ENCODE measurements at places on chromosomes 1 and 21.

DNA sequence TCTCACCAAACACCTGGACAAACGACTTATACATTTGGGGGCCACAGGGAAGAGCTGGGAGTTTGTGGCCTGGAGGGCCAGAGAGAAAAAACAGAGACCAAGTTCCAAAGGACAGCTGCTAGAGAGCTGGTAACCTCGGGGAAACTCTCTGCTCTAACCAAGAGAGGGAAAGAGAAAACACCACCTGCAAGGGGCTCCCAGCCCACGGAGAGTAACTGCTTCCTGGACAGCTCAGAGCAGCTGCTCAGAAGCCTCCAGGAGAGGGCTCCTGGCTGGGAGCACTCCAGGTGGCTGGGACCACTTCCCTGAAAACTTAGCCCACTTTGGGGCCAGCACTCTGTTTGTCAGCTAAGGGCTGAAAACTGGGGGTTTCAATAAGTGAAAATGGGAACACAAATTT is 154.8 kb upstream of the GRIK3 start:
- no peak for DNase-seq

DNA sequence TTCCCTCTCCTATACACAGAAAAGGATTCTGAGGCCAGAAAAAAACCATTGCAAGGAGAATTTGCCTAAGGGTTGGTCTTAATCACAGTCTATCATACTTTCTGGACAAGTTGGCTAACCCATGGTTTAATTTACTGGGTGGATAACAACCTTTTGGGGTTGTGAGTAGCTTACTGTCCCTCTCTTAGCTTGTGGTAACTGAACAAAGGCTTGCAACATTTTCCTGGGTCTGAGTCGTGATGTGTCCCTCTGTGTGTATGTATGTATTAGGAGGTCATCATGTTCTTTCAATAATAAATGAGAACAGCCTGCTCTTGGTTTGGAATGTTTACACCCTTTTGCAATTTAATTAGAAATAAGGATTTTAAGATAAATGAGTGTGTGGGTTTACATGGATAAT is 36.7 kb downstream of the PAPPA2 start:
- DNase-seq = no peak

DNA sequence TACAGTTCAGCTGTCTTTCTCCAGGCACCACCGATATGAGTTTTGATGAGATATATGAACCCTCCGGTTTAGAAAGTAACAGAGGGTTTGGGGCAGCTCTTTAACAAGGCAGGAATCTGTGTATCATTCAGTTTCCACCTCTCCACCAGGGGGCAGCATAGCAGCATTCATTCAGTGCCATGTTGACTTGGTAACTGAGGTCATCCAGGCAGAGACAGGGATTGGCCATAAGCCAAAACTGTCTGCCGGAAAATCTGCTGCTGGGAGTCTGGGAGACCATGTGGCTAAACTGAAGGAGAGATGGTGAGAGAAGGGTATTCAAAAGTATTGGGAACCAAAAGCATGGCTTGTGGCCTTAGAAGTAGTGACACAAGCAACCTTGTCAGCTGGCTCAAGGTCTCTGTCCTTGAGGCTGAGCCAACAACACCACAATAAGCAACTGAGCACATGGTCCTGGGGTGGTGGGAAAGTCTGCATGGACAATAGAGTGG is 98.5 kb downstream of the LMX1A start:
- DNase-seq = peak; percentile 77

- no peak for DNase-seq
Measured at GRCh38 chr1:205783904-205784303, 8.6 kb upstream of the RAB29 start.

- no peak for DNase-seq
Measured at GRCh38 chr1:61215676-61216289, 133.4 kb downstream of the NFIA start.

DNA sequence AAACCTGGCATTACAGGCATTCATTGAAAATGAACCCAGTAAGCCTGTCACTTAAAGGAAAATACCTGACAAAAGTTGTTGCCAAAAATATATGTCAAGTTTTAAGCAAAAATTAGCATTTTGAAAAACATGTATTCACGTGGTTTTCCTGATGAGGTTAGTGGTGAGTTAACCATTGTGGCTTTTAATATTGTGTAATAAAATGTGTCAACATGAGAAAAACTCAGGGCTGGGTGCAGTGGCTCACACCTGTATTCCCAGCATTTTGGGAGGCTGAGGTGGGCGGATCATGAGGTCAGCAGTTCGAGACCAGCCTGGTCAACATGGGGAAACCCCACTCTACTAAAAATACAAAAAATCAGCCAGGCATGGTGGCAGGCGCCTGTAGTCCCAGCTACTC is 731.4 kb downstream of the KCNT2 start:
- no peak for DNase-seq

DNA sequence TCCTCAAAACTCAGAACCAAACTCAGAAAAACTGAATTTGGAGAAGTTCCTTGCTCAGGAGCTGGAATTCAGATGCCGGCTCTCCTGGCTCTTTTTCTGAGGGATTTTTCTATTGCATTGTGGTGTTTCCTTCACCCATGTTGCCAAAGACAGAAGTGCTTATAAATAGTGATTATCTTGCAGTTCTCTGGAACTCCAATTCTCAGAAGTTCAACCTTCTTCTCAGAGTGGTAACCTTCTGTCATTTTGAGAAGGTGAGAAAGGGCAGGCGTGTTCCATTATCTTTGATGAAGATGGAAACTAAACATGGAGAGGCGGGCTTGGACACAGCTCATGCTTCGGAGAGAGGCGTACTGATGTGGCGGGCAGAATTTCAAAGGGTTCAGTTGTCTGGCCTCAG is 12.4 kb upstream of the ETV3 start:
- no peak for DNase-seq
